ENCODE measurements at places on chromosomes 2 and 18. TPM values are rescaled to one million over a fixed set of nuclear protein-coding genes. Genes with fewer than 3 reads are reported as not detected.

CPO gene
- 0.11 TPM for total RNA-seq

C2orf78 gene
- total RNA-seq = not detected

OTOS gene
- total RNA-seq = not detected

PSMA8 gene
- total RNA-seq = not detected

NCK2 gene
- 65.9 TPM for total RNA-seq

TFCP2L1 gene
- total RNA-seq = not detected

CDKL4 gene
- 0.66 TPM for total RNA-seq

RAMP1 gene
- total RNA-seq = 3.1 TPM

SLC5A7 gene
- 0.06 TPM for total RNA-seq

CMPK2 gene
- 2.3 TPM for total RNA-seq

LOXHD1 gene
- 0.21 TPM for total RNA-seq

ANKRD23 gene
- total RNA-seq = 4.8 TPM

TCF7L1 gene
- 1.5 TPM for total RNA-seq

SKOR2 gene
- not detected for total RNA-seq

RAB12 gene
- 83.9 TPM for total RNA-seq

RNF152 gene
- 3.9 TPM for total RNA-seq

RASGRP3 gene
- total RNA-seq = 19.8 TPM

GKN1 gene
- not detected for total RNA-seq

UGT1A5 gene
- not detected for total RNA-seq

CDK15 gene
- not detected for total RNA-seq

RAD51AP2 gene
- 0.12 TPM for total RNA-seq

ALLC gene
- not detected for total RNA-seq

ACVR1 gene
- 6.1 TPM for total RNA-seq

TCF23 gene
- not detected for total RNA-seq

All from cardiac muscle cell (in vitro differentiated cells and primary cell).